A549 treated with GW870086 at 1 μM for 4 hours (cell line): ENCODE measurements at places on chromosomes 12 and 14. TPM values are rescaled to one million over a fixed set of nuclear protein-coding genes. Genes with fewer than 3 reads are reported as not detected.

The LAG3 gene
- 0.94 to 2.1 TPM (median 1.5 TPM) in 5 replicates for total RNA-seq

The CD163 gene
- 0.12 to 0.15 TPM in 2 of 5 replicates, not detected in the others for total RNA-seq

The NFATC4 gene
- 0.06 to 0.47 TPM (median 0.31 TPM) in 3 of 5 replicates, not detected in the others for total RNA-seq

The DBX2 gene
- not detected in 5 replicates for total RNA-seq

The SIVA1 gene
- total RNA-seq: 161 to 220 TPM (median 195 TPM) in 5 replicates

The AMIGO2 gene
- total RNA-seq: 68.0 to 107 TPM (median 99.4 TPM) in 5 replicates
